ENCODE measurements at places on chromosomes 6 and 20.

- H3K4me1 ChIP-seq = peaks cover 33% of the 10 kb centered on the region
- peaks cover 1% of the 10 kb centered on the region for H3K36me3 ChIP-seq
- H3K4me3 ChIP-seq = peak within 1 kb of the TSS; percentile 88
- DNase-seq = peak; percentile 94
- peaks cover 95% of the 10 kb centered on the region for H3K27me3 ChIP-seq
Observed at GRCh38 chr20:31605031-31605901, at the start of gene ID1. Gene ID1, plus strand, starts transcription at chr20:31605289. Its CDS starts 99 bp downstream, at chr20:31605388.

- H3K27me3 ChIP-seq = peaks cover under 1% of the 10 kb centered on the region
- no peaks in the 10 kb centered on the region for H3K4me1 ChIP-seq
- DNase-seq = no peak
- no peaks in the 10 kb centered on the region for H3K36me3 ChIP-seq
- no peak overlapping the region for H3K27ac ChIP-seq
- H3K4me3 ChIP-seq = no peak overlapping the region
Observed at GRCh38 chr20:41786158-41786557, 168.0 kb upstream of the CHD6 start.

DNA sequence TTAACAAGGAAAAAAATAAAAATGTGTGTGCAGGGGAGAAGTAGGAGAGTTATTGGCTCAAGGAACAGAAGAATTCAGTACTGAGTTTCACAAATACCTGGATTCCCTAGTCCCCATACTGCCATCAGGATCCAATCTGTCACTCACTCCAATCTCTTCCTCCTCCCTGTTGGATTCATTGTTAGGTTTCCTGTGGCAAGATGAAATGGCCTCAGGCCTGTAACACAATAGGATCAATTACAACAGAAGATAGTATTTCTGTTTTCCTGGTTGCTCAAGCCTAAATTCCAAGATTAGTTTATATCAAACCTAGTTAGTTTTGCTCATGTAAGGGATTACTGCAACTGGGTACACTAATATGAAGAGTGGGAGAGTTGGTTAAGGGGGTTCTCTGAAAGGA is 24.4 kb downstream of the HCRTR2 start:
- no peak for DNase-seq
- H3K4me3 ChIP-seq = no peak overlapping the region

DNA sequence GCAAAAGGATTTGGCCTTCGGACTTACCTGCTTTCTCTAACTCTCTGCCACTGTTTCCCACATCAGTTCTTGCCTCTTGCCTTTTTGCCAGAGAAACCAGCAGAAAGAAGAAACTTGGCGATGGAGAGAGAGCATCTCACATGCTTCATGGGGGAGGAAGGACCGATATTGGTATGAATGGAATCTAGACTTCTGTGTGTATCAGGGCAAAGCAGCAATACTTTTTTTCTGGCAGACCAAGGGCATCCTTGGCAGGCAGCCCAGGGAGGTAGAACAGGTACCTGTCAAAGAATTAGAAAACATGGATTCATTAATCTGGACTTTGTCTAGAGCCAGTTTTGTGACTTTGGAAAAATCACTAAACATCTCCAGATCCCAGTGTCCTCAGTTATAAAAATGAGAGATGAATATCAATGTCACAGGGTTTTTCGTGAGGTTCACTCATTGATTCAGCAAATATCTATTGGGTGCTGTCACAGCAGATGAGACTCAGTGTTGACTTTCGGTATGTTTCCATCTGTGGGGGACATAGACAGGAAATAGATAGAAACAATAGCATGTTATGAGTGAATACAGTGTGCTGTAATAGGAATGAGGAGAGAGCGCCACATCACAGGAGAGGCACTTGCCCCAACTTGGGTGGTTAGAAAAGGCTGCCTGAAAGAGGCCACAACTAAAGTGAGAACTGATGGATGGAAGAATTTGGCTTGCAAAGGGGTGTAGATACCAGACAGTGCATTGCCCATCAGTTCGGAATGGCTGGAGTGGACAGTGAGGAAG is 114.1 kb downstream of the CD83 start:
- no peak for DNase-seq
- H3K27ac ChIP-seq = no peak overlapping the region
- H3K4me3 ChIP-seq = no peak overlapping the region
- H3K36me3 ChIP-seq = no peaks in the 10 kb centered on the region

DNA sequence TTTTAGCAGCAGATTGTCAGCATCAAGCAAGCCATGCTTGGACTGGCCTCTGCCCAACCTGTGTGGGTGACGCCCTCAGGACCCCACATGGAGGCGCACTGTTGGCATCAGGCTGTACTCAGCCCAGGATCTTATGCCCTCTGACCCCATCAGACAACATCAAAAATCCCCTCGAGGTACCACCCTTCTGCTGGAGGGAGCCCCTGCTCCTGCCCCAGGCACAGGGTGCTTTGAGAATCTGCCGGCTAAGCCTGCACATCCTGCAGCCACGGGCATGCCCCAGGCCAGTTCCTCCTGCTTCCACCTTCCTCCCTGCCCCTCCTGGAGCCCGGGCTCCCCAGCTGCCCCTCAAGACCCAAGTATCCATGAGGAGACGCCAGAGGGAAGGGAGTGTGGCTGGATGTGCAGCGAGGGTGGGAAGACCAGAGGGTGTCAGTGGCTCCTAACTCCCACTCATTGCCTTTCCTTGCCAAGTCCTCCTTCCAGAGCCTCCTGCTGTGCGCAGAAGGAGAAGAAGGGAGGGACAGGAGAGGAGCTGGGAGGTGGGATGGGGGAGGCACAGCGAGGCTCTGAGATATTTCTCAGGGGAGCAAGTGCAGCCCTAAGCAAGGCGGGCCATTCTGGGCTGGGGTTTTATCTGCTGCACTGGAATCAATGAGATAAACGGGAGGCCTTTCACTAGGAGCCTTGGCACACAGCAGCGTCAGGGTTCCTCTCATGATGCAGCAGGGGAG is 77.4 kb upstream of the CST7 start:
- H3K27ac ChIP-seq = no peak overlapping the region
- no peaks in the 10 kb centered on the region for H3K4me1 ChIP-seq
- no peaks in the 10 kb centered on the region for H3K36me3 ChIP-seq
- peaks cover 15% of the 10 kb centered on the region for H3K27me3 ChIP-seq
- DNase-seq = no peak

DNA sequence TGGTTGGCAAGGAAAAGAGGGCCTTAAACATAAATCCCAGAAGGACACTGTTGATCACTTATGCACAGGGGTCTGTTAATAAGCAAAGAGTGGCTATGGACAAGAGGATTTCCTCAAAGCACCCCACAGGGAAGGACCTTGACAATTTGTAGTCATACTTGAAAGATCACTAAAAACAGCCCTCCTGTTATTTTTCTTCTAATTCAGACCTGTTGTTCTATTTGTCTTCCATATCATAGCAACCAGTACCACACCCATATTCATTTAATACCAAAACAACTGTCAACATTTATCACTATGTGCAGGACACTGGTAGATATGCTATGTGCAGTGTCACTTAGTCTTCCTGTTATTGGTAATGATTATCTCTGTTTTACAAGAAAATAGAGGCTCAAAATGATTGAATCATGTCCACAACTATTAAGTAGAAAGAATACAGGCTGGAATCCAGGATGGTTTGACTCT is 3.2 kb upstream of the DYNLRB1 start:
- peaks cover 11% of the 10 kb centered on the region for H3K36me3 ChIP-seq
- DNase-seq = no peak
- peak overlapping the region; percentile 25 for H3K27ac ChIP-seq
- no peak overlapping the region for H3K4me3 ChIP-seq
- peaks cover 17% of the 10 kb centered on the region for H3K4me1 ChIP-seq

GRCh38 chr6:33432546-33432945 is 12.7 kb downstream of the SYNGAP1 start:
- no peak overlapping the region for H3K27ac ChIP-seq
- no peaks in the 10 kb centered on the region for H3K27me3 ChIP-seq
- peak overlapping the region; percentile 81 for H3K4me3 ChIP-seq
- peaks cover 36% of the 10 kb centered on the region for H3K36me3 ChIP-seq
- peaks cover 56% of the 10 kb centered on the region for H3K4me1 ChIP-seq
- no peak for DNase-seq
